ENCODE measurements at places on chromosomes 2 and 18. TPM values are rescaled to one million over a fixed set of nuclear protein-coding genes. Genes with fewer than 3 reads are reported as not detected.

DNA sequence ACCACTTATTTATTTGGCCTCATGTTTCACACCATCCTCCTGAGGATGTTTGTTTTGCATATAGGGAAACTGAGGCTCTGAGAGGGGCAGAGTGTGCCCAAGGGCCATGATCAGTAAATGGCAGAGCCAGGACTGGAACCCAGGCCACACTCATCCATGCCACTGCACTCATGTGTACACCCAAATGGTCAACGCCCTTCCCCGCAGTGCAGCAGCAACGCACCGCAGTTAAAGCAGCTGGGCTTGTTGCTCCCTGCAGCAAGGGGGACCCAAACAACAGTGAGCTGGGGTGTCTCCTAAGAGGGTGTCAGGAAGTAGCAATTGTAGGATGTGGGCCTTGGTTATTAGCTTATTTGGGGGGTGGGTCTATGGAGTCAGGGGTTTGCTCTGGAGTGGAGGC lies 36.6 kb downstream of the ZAP70 start:
- no peak for DNase-seq

The ICOS gene
- 0.18 TPM for total RNA-seq

GRCh38 chr2:232511336-232511890 lies 8.8 kb upstream of the PRSS56 start:
- no peak for DNase-seq

The TNFAIP6 gene
- total RNA-seq = not detected

GRCh38 chr2:30144260-30144659 lies 2.5 kb upstream of the YPEL5 start:
- no peak for DNase-seq

The NR4A2 gene
- 0.91 TPM for total RNA-seq

DNA sequence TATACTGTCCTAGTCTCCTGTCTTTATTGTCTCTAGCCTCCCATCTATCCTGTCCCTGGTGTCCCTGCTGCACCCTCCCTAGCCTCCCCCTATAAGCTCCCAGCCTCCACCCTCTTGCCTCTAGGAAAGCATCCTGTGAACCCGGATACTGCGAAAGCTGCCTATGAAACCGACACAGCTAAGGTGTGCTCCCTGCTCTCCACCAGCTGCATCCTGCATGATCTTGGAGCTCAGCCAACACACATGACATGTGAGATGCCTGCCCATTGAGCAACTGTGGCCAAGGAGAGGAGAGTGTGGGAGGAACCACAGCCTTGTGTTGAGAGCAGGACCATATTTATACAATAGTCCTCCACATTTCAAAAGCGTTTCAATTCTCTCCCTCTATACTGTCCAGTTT lies 187.1 kb downstream of the ZBTB7C start:
- DNase-seq = peak; percentile 65

DNA sequence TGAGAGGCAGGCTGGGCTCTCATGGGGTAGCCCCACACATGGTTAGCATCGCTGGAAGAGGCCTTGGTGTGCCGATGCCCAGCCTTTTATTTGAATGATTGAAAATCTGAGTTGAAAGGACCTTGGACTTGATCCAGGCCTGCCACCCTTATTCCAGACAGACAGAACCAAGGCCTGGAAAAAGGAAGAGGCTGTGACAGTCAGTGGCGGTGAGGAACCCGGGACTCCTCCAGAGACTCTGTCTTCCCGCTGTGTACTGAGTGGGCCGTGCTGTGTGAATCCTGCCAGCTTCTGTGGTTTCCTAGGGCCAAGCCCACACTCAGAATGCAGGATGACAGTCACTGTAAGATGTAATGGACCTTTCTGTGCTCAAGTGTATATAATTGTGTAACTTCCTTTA lies 218.5 kb downstream of the LDLRAD4 start:
- no peak for DNase-seq

DNA sequence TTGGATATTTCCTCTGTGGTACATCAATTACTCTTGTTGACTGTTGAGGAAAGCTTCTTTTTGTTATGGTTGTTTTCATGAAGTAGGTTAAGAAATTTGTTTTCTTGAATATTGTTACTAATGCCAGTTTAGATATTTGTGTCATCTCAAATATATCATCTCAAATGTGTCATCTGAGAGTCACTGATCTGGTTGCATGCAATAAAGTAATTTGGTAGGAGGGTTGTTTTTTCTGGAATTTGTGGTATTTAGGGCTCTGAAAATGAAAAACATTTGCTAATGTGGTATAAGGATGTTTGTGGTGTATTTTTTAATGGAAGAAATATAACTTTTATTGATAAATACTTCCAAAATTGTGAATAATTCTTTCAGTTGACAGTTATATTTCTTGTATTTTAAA lies 117.7 kb downstream of the GREB1L start:
- DNase-seq = no peak

The ECEL1 gene
- total RNA-seq = 0.48 TPM

- no peak for DNase-seq
Observed at GRCh38 chr2:195592105-195592504, 64.9 kb upstream of the SLC39A10 start.

The GALNT5 gene
- total RNA-seq = 0.15 TPM

DNA sequence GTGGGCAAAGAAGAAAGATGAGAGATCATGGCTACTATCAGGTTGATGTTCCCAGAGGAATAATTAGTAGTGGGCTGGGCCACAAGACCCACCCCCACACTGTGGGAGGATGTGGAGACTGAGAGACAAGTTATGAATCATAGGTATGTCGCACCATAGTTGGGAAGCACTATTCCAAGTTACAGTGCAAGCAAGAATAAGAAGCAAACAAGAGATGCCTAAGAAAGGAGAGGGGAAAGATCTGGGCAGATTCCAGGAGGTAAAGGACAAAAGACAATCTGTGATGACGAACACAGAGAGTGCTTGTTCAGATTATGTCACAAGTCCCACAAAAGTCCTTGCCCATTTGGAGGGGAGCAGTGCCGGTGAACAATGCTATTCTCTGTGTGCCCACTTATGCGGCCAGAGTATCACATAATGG lies 56.6 kb downstream of the FAM228A start:
- DNase-seq = no peak

DNA sequence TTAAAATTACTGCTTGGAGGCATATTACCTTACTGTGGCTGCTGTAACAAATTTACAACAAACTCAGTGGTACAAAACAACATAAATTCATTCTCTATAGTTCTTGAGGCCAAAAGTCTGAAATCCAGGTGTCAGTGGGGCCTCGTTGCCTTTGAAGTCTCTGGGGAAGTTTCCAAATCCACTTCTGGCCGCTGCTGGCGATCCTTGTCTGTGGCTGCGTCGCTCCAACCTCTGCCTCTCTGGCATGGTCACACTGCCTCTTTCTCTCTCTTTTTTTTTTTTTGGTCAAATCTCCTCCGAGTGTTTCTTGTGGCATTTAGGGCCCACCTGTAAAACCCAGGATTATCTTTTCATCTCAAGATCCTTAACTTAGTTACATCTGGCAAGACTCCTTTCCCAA lies 182.8 kb downstream of the ST6GAL2 start:
- DNase-seq = no peak

The UGT1A4 gene
- total RNA-seq = 454 TPM

The DNER gene
- total RNA-seq = 0.10 TPM

DNA sequence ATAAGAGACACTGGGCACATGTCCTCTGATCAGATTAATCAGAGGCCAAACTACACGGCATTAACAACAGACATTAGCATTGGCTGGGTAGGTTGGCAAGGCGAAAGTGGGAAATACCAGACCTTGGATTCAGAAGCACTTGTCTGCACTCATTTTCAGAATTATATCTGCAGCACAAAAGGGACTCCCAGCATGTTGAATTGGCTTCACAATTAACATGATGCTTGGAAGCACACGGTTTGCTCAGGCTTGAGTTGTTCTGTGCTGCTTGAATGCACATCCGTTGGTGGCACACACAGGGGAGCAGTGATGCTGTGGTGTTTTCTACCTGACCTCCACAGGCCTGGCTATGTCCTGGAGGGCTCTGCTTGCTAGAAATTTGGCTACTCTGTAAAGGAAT lies 83.9 kb downstream of the ACTR3 start:
- no peak for DNase-seq

GRCh38 chr2:232309592-232309991 lies 69.0 kb upstream of the ALPP start:
- DNase-seq = no peak

- DNase-seq = no peak
Observed at GRCh38 chr2:62293151-62293489, 97.2 kb downstream of the B3GNT2 start.

The ACMSD gene
- 123 TPM for total RNA-seq

The SPP2 gene
- total RNA-seq = 76.4 TPM

The CDK5R2 gene
- total RNA-seq = not detected
